CD14-positive monocyte (primary cell): ENCODE measurements at places on chromosomes 1 and 21.

DNA sequence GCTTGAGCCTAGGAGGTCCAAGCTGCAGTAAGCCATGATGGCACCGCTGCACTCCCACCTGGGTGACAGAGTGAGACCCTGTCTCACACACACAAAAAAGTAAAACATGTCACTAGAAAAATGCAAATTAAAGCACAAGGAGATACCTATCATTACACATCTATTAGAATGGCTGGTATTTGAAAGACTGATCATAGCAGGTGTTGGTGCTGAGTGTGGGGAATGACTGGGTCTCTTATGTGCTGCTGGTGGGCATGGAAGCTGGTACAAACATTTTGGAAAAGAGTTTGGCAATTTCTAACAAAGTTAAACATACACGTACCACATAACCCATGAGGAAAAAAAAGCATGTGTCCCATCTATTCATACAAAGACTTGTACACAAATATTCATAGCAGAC, 142.1 kb upstream of the ZBTB40 start:
- no peaks in the 10 kb centered on the region for H3K36me3 ChIP-seq
- peaks cover 5% of the 10 kb centered on the region for H3K27me3 ChIP-seq
- DNase-seq: no peak
- no peak overlapping the region for H3K27ac ChIP-seq
- H3K4me1 ChIP-seq: no peaks in the 10 kb centered on the region
- no peak overlapping the region for H3K4me3 ChIP-seq

DNA sequence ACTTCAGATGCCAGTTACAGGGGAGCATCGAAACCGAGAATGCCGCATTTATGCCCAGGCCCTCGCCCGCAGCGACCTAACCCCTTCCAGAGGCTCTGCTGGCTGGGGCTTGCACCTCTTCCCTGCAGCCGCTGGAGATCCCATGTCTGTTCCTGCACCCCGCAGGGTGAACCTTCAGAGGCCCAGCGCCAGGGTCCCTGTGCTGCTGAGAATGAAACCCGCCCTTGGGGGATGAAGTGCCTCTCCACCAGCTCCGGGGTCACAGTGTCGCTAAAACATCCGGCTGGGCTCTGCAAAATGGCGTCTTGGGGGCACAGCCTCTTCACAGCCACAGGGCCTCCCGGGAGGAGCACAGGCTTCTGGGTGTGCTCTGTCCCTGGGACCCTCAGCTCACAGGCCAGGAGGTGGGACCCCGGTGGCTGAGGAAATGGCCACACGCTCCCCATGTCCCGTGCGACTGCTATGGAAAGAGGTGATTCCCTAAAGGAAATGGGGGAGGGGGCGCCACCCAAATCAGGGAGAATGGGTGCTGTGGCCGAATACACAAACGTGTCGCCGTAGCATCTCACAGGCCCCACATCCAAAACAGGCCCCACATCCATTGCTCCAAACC, 39.9 kb upstream of the TSPEAR start:
- H3K4me3 ChIP-seq: no peak overlapping the region
- DNase-seq: no peak
- no peaks in the 10 kb centered on the region for H3K36me3 ChIP-seq
- peaks cover 7% of the 10 kb centered on the region for H3K4me1 ChIP-seq
- H3K27ac ChIP-seq: no peak overlapping the region

DNA sequence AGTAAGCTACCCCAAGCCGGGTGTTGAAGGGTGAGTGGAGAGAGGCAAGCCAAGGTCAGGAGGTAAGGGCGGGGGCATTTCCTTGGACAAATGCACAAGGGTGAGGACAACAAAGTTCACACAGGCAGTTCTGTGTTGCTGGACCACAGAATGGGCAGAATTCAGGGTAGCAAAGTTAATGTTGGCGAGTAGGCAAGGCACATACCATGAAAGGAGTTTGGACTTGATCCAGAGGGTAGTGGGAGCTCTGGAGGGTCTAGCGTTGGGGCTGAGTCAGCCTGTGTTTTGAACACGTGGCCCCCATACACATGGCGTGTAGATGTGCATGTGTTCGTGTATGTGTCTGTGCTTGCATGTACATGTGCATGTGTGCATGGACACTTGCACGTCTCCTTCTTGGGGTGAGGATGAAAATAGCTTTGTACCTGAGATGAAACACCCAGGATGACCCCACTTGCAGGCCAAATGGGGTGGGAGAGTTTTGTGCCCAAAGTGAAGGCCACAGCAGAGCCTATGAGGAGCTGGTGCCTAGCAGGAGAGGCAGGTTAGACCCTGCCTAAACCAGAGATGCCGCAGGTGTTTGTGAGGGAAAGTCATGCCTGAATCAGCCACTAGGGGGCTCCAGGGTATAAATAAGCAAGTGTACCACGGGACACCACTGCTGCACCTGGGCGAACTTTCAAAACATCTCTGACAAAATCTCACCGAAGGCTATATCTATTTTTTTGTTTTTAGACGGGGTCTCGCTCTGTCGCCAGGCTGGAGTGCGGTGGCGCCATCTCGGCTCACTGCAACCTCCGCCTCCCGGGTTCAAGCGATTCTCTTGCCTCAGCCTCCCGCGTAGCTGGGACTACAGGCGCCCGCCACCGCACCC, 21.8 kb downstream of the SLC27A3 start:
- no peaks in the 10 kb centered on the region for H3K36me3 ChIP-seq
- H3K4me3 ChIP-seq: no peak overlapping the region
- H3K27me3 ChIP-seq: no peaks in the 10 kb centered on the region
- H3K4me1 ChIP-seq: peaks cover 10% of the 10 kb centered on the region

- H3K4me3 ChIP-seq: no peak overlapping the region
- H3K27me3 ChIP-seq: no peaks in the 10 kb centered on the region
- peaks cover 98% of the 10 kb centered on the region for H3K36me3 ChIP-seq
- no peak overlapping the region for H3K27ac ChIP-seq
These were observed 37.4 kb downstream of the CLCC1 start for GRCh38 chr1:108925920-108926319.

GRCh38 chr1:78787544-78787943, 137.9 kb downstream of the IFI44 start:
- DNase-seq: no peak
- no peak overlapping the region for H3K4me3 ChIP-seq
- no peaks in the 10 kb centered on the region for H3K4me1 ChIP-seq
- H3K27me3 ChIP-seq: no peaks in the 10 kb centered on the region
- no peaks in the 10 kb centered on the region for H3K36me3 ChIP-seq

- DNase-seq: no peak
- H3K36me3 ChIP-seq: no peaks in the 10 kb centered on the region
- no peaks in the 10 kb centered on the region for H3K4me1 ChIP-seq
- no peak overlapping the region for H3K27ac ChIP-seq
- peaks cover under 1% of the 10 kb centered on the region for H3K27me3 ChIP-seq
- no peak overlapping the region for H3K4me3 ChIP-seq
These were observed 5.5 kb downstream of the SGIP1 start for GRCh38 chr1:66539491-66539890.

DNA sequence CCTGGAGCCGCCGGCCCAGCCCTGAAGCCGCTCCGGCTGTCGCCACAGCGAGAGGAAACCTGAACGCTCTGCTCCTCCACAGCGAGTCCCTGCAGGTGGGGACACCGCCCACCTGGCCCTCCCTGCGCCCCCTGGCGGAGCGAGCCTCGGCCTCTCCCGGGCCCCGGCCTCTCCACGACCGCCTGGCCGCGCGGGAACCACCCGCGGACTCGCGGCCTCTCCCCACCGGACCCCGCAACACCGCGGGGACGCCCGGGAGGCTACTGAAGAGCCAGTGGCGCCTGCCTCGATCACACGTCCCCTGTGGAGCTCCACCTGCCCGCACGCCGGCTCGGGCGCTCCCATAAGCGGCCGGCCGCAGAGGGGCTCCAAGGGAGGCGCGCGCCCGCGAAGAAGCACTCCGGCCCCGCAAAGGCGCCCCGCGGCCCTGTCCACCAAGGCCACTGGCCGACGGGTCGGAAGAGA, 109.6 kb downstream of the KCNN3 start:
- DNase-seq: peak; percentile 33
- no peak overlapping the region for H3K27ac ChIP-seq
- H3K27me3 ChIP-seq: peaks cover 63% of the 10 kb centered on the region
- H3K36me3 ChIP-seq: no peaks in the 10 kb centered on the region
- no peak overlapping the region for H3K4me3 ChIP-seq

- H3K27me3 ChIP-seq: no peaks in the 10 kb centered on the region
- no peak for DNase-seq
- no peak overlapping the region for H3K27ac ChIP-seq
- H3K4me1 ChIP-seq: peaks cover 16% of the 10 kb centered on the region
These were observed 58.4 kb downstream of the VPS26C start for GRCh38 chr21:37208741-37209225.

- H3K36me3 ChIP-seq: no peaks in the 10 kb centered on the region
- no peaks in the 10 kb centered on the region for H3K4me1 ChIP-seq
- no peak overlapping the region for H3K27ac ChIP-seq
- DNase-seq: no peak
- no peak overlapping the region for H3K4me3 ChIP-seq
- no peaks in the 10 kb centered on the region for H3K27me3 ChIP-seq
These were observed 42.7 kb downstream of the ITSN1 start for GRCh38 chr21:33684923-33685560.
